ENCODE measurements at places on chromosomes 12 and 14.
A peak's percentile ranks its signal among the peaks of the same experiment; 100 is the strongest.

- DNase-seq: no peak
Observed at GRCh38 chr14:48725051-48725734, 861.0 kb downstream of the RPS29 start.

- DNase-seq: no peak
Observed at GRCh38 chr14:95541932-95542930, 7.4 kb downstream of the GLRX5 start.

DNA sequence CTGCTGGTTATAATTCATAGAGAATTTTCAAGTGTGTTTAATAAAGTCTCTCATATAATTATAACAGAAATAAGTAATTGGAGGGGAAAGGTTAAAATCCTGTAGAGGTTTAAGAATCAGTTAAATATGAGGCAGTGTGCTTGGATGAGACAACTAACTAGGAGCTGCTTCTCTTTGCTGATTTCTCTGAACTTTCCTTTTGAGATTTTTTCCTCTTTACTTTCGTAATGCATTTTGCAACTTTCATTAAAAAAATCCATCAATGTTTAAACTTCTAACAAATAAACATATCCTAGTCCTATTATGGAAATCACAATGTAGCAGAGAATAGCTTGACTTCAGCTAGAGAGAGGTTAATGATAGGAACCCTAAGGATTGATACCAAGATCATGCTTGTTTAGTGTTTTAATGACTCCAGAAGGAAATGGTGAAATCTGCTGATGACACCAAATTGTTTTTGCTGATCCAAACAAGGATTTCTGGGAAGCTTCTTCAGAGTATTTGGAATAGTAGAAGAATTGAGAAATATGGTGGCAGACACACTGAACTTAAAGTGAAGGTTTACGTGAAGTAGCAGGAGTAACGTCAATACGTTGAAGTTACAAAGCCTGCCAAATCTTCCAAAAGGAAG, 122.6 kb downstream of the RAD51B start:
- no peak for DNase-seq

DNA sequence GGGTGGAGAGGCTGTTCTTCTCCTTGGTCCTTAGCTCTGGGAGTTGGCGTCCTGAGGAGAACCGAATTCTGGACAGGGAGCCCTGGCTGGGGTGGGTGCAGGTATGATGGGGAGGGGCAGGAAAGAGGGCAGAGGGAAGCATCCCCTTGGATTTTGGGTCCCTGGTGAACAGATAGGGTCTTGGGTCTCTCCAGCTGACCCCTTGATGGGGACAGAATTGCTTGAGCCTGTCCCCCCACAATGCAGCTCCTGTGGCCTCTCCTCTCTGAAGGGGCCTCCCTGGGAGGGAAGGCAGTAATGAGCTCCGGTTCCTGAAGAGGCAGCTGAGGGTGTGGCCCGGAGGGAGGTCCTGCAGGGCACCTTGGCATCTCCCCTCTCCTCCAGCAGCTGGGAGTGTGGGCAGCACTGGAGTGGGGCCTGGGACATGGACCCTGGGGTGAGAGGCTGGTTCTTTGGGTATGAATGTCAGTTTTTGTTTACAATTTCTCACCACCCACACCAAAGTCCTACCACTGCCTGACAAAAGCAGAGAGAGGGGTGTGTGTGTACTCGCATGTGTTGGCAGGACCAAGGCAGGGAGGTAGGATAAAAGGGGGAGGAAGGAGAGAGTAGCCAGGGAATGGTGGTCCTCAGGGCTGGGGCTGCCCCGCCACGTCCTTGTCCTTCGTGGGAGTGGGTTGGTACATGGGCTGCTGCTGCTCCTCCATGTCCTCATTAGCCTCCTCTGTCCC, 7.7 kb upstream of the CEBPE start:
- no peak for DNase-seq

- DNase-seq: peak; percentile 84
Observed at GRCh38 chr12:97177481-97177880, 270.4 kb downstream of the NEDD1 start.

GRCh38 chr12:123457980-123458779, at the start of gene SNRNP35:
Gene SNRNP35 (plus strand): TSS chr12:123458139. CDS start chr12:123465541, 7,402 bp downstream.
- peak; percentile 83 for DNase-seq

- DNase-seq: no peak
Observed at GRCh38 chr14:72577521-72577920, 316.4 kb downstream of the DPF3 start.

DNA sequence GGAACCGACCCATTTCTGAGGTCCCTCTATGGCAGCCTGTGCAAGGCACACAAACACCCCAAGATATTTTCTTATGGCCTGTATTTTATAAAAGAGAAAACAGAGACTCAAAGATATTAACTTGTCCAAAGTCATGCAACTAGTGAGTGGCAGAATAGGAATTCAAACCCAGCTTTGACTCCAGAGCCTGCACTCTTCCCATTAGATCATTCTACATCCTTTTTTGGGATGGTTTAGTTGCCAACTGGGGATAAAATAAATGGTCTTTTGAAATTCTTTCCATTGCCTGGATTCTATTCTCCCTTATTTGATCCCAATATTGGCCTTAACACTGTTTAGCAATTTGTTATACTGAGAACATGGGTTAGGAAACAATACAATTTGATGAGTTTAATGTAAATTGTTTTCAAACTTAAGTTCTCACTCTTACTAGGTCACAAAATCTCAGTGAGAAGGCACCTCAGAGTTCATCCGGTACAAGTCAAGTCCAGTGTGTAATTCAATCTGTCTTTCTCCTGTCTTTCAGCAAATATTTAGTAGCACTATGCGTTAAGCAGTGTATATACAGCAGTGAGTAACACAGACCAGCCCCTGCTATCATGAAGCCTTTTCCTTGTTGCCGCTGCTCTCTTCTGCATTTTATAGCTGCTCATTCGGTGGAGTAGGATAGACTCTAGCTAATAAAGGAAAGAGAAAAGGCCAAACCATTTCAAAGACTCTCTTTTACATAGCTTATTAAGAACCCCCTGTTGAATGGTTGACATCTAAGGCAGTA, 162.1 kb upstream of the IFNG-AS1 start:
- DNase-seq: peak; percentile 57

- no peak for DNase-seq
Observed at GRCh38 chr14:44403193-44403592, 103.9 kb downstream of the FSCB start.

GRCh38 chr12:40505327-40505726, 186.9 kb upstream of the CNTN1 start:
- DNase-seq: no peak

GRCh38 chr12:123886931-123887582, 85.6 kb downstream of the CCDC92 start:
- DNase-seq: no peak

DNA sequence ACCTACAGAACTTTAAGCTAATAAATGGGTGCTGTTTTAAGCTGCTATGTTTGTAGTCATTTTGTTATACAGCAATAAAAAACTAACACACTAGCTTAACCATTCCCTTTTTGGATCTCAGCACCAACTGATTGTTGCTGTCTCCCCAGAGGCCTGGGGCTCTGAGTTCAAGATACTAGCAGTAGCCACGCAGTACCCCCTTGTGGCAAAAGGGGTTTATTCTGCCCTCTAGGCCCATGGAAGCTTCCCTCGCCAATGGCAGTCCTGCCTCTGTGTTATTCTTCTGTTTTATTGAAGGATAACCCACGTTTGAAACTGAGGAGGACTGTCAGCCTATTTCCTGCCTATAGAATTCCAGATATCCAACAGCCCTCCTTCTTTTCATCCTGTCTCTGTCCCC, 455.3 kb upstream of the ATP2B1 start:
- DNase-seq: peak; percentile 5

- DNase-seq: no peak
Observed at GRCh38 chr12:52042706-52043385, 8.4 kb upstream of the NR4A1 start.

DNA sequence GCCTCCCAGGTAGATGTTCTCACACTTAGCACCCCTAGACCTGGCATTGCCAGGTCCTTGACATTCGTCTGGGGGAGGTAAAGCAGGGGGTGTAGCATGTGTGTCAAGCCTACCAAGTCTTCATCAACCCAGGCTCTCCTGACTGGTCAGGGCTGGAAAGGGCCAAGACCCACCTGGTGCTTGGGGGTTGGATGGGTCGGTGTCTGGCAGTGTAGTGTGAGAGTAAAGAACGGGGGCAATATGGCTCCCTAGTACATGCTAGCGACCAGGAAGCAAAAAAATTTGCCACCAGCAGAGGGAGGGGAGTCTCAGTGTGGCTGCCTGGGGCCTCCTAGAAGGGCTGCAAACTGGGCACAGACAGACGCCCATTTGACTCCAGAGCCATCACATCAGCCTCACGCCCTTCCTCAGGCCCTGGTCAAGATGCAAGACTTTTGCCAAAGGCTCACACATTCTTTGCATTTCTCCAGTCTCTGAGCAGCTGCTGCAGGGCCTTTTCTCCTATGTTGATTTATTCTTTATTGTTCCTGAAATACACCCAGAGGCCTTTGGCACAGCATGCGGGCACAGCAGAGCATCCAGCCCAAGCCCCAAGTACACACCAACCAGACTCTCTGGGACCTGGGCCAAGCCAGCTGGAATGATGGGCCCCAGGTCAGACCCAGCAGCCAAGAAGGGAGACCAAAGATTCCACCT, 38.3 kb upstream of the PNMA1 start:
- no peak for DNase-seq

DNA sequence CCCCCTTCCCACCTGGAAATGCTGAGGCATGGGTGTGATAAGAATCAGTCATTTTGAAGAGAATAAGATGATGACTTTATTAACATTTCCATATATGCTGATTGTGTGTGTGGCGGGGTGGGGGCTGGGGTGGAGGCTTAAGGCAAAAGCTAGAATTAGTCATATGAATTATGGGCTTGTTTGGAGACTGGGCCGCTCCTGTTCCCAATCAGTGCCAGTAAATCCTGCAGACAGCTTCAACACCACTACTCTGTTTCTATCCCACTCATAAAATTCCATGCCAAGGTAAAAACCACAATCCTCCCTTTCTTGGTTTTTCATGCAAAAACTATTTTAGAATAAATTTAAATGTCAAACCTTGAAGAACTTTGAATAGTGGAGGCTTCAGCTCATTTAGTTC, 29.9 kb upstream of the SLC38A2 start:
- DNase-seq: peak; percentile 72

GRCh38 chr14:60657456-60658210, 8.4 kb upstream of the SIX1 start:
- no peak for DNase-seq

DNA sequence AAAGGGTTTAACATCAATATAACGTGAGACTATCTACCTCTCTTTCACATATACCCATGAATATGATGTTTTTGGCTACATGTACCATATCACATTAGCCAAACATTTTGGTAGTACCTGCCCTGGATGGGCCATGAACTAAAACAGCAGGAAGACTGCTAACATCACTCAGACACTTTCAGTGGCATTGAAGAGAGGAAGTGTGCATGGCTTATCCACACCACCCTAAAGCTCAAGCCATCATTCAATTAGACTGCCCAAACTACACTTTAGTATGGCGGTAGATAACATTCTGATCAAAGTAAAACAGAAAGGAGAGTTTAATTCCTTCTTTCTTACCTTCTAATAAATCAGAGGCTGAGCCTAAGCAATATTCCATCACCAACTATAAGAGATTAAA, 103.0 kb downstream of the PEBP1 start:
- no peak for DNase-seq

DNA sequence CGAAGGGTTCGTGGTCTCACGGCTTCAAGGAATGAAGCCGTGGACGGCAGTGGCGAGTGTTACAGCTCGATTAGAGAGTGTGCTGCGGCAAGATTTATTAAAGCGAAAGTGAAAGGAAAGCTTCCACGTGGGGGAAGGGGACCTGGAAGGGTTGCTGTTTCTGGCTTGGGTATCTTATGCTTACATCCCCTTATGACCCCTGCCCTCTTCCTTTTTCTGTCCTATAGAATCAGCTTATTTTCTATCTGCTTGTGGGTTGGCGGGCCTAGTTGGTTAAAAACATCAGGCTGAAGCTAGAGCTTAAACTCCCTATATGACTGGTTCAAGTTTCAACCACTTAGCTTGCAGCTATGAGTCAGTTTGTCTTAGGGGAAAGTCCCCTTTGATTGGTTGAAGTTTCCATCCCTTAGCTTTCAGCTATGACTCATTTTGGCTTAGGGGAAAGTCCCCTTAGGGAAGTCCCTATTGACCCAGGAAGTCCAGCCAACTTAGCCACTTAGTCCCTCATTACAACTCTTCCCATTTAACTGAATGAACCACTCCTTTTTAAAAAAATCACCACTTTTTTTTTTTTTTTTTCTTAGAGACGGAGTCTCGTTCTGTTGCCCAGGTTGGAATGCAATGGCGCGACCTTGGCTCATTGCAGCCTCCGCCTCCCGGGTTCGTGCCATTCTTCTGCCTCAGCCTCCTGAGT, 1494.7 kb upstream of the TMEM132C start:
- peak; percentile 99 for DNase-seq

DNA sequence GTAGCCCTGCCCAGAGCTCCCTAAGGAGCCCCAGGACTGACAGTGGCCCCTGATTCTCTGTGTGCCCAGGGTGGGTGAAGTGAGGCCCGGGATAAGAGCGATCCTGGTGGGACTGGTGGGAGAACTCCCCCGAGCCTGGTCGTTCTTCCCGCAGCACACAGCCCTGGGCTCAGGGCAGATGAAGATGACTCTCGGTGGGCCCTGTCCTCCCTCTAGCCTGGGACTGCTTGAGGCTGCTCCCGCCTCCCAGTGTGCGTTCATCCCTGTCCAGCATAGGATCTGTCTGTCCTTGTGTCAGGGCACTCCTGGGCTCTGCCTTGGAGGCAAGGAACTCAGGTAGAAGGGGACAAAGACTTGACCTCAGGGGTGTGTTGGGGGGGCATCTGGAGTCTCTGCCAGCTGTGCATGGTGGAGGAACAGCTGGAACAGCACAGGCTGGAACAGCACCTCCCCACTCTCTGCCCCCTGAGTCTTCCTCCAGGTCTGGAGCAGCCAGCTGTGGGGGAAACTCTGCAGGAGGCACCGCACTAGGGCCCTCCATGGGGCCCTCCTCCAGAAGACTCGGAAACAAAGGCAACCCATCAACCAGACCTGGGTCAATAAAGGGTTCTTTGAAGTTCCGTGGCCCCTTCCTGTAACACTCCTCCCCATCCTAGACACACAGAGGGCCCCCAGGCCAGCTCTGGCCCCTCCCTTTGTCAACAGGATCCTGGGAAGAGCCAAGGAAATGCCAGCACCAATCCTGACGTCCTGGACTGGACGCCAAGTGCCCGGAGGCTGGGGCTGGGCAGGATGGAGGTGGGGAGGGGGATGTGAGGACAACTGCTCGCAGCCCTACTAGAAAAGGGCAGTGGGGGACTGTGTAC, 15.9 kb downstream of the FAIM2 start:
- no peak for DNase-seq

- no peak for DNase-seq
Observed at GRCh38 chr12:95003921-95004272, 400 bp upstream of the NDUFA12 start.
